ENCODE measurements at places on chromosomes 6 and 20.

DNA sequence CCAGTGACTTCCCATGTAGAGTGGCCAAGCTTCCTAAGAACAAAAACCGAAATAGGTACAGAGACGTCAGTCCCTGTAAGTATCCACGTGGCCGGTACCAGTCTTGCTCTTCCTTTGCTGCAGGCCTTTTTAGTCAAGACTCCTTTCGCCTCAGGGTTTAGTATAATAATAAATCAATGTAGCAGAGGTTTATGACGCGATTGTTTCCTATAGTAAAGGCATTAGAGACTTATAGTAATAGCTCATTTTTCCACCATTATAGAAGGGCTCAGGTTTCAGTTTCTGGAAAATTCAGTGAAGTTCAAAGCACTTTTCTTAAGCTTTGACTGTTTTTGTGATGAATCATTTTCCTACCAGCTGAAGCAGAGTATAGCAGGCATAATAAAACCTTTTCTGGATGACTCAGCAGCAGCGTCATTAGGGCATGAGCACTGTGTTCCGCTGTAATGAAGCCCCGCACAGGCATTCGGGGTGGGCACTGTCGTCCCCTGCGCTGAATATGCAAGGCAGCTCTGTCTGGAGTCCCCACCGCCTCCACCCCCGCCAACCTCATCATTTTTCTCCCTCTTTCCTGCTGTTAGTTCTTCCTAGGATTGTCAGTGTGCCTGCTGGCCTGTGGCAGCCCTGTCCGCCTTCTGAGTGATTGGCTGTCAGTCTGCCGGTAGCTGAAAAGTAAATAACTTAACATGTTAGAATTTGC lies 51.3 kb downstream of the PTPN1 start:
- no peak for DNase-seq

- DNase-seq = no peak
Observed at GRCh38 chr6:135972586-135972985, 121.1 kb downstream of the PDE7B start.

GRCh38 chr20:47377122-47377722 lies 20.7 kb upstream of the ZMYND8 start:
- DNase-seq = no peak

DNA sequence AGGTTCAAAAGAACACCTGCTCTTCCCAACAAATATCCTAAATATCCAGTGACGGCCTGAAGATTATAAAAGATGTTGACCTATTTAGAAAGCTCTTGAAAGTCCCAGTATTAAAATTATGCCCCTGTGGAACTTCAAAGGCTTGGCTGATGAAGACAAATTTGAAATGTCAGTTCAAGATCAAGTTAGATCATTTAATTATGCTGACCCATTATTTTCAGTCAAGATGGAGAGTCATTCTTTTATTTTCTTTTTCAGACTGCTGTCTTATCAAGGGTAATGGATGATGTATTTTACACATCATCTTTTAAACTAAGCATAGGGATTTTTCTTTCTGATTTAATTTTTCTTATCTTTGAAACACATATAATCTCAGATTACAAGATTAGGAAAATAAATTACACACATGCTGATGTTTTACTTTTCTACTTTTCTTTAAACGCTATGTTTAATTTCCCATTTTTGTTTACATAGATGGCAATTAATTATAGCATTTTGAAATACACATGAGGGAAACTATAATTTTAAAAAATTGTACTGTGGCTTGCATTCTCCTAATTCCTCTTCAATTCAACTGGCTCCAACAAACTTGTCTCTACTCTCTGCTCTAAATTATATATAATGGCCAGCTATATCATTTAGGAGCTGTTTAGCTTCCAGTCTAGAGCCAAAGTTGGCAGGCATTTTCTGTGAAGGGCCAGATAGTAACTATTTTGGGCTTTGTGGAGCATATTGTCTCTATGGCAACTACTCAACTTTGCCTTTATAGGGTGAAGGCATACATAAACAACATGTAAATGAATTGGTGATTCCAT lies 123.7 kb downstream of the RCAN2 start:
- DNase-seq = no peak

GRCh38 chr6:28371706-28372451 lies 22.1 kb downstream of the ZKSCAN3 start:
- DNase-seq = no peak

DNA sequence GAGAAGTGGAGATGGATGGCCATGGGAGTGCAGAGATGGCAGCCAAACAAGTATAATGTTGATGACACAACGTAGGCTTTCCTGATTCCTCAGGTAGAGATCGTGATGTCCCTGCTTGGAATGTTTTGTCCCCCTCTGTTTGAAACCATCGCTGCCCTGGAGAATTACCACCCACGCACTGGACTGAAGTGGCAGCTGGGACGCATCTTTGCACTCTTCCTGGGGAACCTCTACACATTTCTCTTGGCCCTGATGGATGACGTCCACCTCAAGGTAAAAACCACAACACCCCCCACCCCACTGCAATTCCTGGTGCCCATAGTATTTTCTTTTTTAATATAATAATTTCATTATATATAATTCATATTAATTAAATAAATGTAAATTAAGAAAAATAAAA lies 42.1 kb upstream of the NOP56 start:
- no peak for DNase-seq

- DNase-seq = no peak
Observed at GRCh38 chr20:32511358-32512046, 73.6 kb downstream of the NOL4L start.

DNA sequence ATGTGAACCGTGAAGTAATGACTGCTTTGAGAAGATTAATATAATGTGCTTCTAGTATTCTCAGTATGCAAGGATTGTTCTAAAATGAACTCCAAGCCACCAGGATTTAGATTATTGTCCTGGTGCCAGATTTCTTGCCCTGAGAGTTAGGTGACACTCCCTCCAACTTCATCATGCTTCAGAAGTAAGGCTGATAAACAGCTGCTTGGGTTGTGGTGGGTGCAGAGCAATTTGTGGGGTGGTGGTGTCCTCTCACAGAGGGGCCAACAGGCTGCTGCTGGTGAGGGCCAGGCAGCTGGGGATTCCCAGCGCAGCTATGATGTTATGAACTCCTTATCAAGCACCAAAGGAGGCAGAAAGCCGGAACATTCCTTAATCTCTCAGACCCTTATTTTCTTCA lies 114.6 kb downstream of the MCHR2 start:
- no peak for DNase-seq

DNA sequence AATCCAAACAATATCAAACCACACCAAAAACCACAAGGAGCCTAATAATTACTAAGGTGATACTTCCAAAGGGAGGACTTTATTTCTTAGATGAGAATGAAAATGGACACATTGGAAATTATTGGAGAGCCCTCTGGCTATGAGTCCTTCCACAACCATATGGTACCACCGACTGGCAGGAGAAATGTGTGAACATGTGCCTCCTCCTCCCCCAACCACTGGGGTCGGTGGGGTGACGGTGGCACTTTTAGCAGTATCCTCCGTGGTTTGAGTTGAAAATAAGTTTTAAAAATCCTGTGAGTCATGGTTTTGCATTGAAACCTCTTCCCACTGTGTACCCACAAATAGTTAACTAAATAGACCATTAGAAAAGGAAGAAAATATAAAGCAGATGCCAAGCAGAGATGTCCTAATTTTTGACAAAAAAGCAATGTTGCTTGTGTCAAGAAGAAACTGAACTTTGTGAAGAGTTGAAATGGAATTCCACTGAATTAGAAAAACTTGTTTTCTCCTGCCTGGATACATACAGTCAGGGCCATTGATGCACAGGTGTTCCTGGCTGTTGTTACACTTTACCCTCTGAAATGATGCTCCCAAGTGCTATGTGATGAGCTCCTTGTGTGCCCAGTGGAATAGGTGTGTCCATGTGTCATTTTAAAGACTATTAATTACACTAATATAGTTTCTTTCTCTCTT lies 3.2 kb downstream of the EDN1 start:
- no peak for DNase-seq

DNA sequence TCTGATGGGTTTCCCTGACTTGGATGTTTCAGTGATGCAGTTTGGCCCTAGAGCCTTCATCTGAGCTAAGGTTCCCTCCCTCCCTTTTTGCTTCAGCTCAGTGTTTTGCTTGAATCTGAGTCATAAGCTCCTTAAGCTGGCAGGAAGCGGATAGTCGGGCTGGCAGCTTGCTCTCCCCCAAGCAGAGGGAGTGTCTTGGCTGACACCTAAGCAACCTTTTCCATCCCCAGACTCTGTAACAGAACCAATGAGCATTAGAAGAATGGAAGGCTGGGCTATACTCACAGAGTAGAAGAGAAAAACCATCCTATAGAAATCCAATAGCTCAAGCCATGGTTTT lies 98.3 kb downstream of the HAO1 start:
- DNase-seq = no peak

- DNase-seq = no peak
Observed at GRCh38 chr6:20180935-20181334, 31.3 kb downstream of the MBOAT1 start.

DNA sequence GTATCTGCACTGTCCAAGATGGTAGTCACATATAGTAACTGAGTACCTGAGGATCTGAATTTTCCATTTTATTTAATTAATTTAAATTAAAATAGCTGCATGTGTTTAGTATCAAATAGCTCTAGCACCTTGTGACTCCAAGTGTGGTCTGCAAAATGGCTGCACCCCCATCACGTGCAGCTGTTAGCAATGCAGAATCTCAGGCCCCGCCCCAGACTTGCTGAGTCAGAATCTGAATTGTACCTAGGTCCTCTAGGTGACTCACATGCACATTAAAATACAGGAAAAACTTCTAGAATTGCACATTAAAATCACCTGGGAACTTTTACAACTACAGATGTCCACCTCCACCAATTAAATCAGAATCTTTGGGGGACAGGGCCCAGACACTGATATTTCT lies 19.2 kb upstream of the FAM83C start:
- DNase-seq = no peak

GRCh38 chr6:2839982-2840748 lies 1.5 kb downstream of the SERPINB1 start:
- DNase-seq = no peak

DNA sequence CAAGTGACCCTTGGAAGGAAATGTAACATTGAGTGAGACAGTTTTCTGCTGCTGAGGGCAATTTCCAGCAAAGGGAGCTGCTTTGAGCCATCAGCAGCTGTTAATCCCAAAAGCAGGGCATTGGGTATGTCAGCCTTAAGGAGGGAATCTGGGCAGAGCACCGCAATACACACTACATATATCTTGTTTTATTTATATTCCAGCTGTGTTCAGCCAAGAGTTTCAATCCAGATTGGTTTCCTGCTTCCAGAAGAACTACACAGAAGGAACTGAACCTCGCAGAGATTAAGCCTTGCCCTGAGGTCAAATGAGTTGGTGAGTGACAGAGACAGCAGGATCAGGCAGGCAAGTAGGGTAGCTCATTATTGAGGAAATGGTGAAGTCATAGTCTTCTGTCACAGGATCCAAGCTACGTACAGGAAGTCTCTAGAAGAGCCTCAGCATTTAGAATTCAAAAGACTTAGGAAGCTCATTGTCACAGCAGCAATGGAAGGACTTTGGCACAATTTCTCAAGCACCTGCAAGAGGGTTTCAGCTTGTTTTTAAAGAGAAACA lies 109.9 kb upstream of the HEY2 start:
- DNase-seq = no peak

GRCh38 chr20:9615766-9616454 lies 101.5 kb downstream of the LAMP5 start:
- DNase-seq = no peak

- DNase-seq = no peak
Observed at GRCh38 chr20:51750037-51750769, 18.0 kb downstream of the ATP9A start.

DNA sequence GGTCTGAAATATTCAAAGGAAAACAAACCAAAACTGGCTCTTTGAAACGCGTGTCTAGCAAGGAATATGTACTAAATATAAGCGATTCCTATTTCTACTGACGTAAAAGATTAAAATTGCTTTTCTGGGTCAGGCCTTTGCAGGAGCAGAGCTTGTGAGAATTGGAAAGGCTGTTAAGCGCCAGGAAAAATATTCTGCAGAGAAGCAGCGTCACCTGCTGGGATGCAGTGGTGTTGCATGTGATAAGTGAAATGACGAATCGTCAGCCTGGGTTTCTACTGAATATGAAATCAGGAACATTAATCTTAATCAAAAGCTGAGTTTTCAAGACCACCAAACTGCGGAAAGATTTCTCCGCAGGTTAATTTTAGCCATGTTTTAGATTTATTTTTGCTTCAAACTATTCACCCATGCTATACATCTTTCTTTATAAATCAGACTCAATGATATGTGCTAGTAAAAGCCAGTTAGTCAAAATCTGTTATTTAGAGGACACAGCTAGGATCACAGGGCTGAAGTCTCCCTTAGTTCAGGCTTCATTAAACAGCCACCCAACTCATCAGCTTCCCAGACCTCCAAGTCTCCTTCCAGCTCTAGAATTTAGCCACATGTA lies 67.4 kb downstream of the ALDH8A1 start:
- peak; percentile 3 for DNase-seq

DNA sequence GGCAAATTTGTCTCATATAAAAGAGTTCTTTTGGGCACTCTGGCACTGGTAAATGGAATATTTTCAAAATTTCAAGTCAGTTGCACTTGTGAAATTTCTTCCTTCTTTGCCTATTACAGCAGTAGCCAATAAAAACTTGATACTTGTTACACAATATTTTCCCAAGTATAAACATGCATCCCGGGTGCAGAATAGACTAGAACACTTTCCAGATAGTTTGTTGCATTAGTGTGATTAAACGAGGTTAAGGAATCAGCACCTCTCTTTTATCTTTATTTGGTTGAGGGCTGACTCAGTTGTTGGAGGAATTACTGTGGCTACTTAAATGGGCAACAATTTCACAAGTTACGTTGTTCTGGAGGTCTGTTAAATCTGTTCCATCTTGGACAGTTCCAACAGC lies 467.5 kb downstream of the CDKAL1 start:
- no peak for DNase-seq

DNA sequence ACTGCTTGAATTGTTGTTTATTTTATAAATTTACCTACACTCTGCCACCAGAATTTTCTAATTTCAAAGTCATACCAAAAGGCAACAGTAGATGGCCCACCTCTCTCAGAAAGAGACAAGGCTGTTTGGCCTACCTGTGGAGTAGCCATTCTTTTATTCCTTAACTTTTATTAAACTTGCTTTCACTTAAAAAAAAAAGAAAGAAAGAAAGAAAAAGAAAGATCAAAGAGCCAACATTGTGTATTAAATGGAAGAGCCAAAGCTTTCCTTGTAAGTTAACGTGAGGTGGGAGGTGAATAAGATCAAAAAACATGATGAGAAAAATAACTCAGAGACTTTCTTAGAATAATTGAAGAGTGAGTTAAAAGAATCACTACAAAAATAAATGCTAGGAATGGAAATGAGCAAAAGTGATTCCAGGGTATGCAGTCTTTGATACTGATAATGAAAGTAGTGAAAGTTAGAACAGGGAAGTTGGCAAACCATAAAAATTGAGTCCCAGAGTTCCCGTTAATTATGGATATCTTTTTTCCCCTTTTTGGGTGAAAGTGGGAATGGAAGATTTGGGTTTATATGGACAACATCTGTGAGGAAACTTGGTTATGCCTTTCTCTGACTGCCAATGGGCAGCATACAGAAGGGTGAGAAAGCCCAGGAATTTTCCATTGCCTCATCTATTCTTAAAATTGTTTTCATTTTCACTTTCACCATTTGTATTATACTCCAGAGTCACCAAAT lies 35.9 kb upstream of the MYB start:
- no peak for DNase-seq

Measured in activated CD8-positive, alpha-beta memory T cell treated with anti-CD3 and anti-CD28 coated beads for 48 hours (primary cell).